ENCODE measurements at places on chromosomes 3 and 15.

DNA sequence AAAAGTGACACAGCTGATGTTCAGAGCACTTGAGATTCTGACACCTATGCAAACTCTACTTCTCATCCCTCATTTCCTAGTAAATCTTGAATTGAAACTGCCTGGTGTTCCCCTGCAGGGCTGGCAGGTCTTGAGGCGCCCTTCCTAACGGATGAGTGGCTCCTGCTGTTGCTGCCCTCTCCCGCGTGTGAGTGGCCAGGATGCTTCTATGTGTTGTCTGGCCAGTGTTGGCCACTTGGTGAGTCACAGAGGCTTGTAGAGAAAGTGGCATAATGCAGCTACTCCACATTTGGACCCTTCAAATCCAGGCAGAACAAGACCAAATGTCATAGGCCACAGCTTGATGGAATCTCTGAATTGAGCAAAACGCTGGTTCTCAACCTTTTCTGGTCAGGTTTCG lies 63.6 kb downstream of the MOBP start:
- DNase-seq: no peak

DNA sequence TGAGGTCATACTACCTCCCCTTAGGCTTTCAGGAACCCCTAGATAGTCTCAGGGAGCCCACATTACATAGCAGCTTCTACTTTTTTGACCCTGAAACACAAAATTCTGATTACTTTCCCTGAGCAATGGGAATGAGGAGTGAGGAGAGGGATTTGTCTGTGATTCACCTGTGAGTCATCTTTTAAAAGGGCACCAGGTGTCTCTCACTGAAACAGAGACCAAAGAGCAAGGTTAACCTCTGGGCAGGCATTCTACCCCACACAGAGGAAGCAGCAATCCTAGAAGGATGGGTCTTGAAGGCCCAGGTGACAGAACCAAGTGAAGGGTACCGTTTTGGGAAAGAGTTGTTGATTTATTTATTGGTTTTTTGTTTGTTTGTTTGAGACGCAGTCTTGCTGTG lies 31.1 kb upstream of the UBE2E2 start:
- DNase-seq: no peak

- no peak for DNase-seq
These were observed 20.4 kb upstream of the TPM1 start for GRCh38 chr15:63022181-63022580.

GRCh38 chr3:172771672-172772071 lies 21.1 kb downstream of the ECT2 start:
- no peak for DNase-seq

GRCh38 chr15:100170291-100171210 lies 171.2 kb downstream of the ADAMTS17 start:
- no peak for DNase-seq

DNA sequence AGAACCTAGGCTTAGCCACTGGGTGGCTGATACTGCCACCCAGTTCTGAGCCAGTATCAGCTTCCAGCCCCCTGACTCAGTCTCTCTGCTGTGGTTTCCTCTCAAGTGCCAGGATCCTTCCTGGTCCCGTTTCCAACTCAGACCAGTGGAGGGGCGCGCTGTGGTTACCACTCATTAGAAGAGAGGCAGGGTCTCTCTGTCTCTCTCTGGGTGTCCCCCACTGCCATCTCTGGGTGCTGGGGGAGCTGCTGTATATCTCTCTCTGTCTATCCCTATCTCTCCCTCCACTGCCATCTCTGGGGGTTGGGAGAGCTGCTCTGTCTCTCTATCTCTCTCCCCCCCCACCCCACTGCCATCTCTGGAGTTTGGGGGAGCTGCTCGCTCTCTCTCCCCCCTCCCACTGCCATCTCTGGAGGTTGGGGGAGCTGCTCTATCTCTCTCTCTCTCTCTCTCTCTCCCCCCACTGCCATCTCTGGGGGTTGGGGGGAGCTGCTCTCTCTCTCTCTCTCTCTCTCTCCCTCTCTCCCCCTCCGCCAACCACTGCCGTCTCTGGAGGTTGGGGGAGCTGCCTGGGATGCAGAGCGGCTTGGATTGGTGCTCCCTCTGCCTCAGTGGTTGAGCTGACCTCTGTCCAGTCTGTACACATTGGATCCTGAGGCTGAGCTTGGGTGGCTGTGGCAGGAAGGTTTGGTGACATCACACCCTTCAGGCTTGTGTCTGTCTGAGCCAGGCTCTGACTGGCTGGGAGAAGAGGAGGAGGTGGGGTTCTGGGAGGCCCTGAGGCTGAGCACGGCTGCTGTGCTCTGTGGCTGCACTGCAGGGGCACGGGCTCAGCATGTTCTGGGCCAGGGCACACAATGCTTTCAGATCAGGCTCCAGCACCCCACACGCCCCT lies 98.9 kb downstream of the APBA2 start:
- peak; percentile 17 for DNase-seq

- no peak for DNase-seq
These were observed 105.9 kb upstream of the KCNAB1 start for GRCh38 chr3:156014489-156014888.

Measured in NCI-H526 (cell line).